ENCODE measurements at places on chromosomes 1 and 21.

- DNase-seq, result no peak
These were observed 124.3 kb downstream of the NOS1AP start for GRCh38 chr1:162193815-162194214.

- DNase-seq, result peak; percentile 73
These were observed 124.7 kb downstream of the PCBP3 start for GRCh38 chr21:45768011-45768739.

DNA sequence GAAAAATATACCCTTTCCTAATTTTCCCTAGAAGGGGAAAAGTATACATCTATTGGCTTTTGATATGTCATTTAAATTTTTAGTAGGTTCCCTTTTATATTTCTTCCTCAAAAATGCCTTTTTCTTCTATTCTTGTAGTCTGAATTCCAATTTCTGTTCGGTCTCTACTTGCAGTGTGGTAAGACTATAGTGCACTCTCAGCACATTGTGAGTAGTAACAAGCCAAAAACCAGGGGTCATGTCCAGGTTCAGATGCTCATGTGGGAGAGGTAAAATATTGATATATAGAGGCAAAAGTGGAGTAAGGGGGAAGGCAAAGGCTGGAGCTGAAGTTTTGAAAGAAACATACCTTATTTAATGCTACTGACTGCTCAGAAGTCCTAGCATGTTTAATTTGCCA, 4.0 kb upstream of the FCGR2A start:
- DNase-seq, result no peak

DNA sequence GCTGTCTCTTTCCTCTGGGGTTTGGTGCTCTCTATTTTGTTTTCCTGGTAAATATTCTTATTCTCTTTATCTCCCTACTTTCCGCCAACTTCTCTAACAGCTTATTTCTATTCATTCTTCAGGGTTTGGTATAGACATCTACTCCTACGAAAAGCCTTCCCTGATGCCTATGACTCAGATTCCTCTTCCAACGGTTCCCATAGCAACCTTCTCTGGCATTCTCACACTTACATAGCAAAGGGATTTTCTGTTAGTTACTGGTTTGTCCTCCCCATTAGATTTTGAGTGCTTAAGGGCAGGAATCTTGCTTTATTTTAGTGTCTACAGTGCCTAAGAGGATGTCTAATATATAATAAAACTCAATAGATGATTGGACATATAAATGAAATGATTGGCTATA, 407.6 kb upstream of the DEPDC1 start:
- no peak for DNase-seq

DNA sequence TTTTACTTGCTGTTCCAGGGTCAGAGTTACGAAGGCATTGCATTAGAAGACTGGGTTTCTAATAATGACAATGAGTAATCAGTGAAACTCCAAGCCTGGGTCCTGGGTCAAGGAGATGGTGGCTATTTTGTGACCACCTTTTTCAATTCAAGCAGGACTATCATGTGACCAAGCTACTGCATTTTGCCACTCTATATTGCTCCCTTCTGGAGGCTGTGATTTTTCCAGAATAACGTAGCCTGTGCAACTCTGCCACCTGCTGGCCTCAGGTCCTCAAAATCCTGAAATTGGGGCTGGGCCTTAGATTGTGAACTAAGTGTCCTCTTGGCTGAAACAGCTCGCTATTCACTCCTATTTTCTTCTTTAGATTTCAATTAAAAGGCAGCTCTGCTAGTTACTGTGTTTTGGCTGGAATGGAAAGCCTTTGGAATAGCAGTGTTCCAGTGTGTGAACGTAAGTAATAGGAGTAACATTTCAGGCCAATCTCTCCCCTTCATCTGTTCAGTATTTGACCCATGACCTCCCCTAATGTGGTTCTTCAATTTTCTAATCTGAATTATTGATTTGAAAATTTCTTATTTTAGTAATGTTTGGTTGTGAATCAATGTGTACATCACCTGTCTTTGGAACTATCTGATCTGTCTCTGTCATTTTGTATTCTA, 52.9 kb upstream of the CD46 start:
- peak; percentile 56 for DNase-seq

All from activated CD4-positive, alpha-beta T cell treated with anti-CD3 and anti-CD28 coated beads for 48 hours (primary cell).